Stimulated activated CD8-positive, alpha-beta memory T cell treated with anti-CD3 and anti-CD28 coated beads, Interleukin-4, amount 100 ng/mL, for 1 hour (primary cell): ENCODE measurements at places on chromosomes 4 and X.

GRCh38 chr4:135382280-135382959, 1180.8 kb upstream of the PABPC4L start:
- DNase-seq = no peak

DNA sequence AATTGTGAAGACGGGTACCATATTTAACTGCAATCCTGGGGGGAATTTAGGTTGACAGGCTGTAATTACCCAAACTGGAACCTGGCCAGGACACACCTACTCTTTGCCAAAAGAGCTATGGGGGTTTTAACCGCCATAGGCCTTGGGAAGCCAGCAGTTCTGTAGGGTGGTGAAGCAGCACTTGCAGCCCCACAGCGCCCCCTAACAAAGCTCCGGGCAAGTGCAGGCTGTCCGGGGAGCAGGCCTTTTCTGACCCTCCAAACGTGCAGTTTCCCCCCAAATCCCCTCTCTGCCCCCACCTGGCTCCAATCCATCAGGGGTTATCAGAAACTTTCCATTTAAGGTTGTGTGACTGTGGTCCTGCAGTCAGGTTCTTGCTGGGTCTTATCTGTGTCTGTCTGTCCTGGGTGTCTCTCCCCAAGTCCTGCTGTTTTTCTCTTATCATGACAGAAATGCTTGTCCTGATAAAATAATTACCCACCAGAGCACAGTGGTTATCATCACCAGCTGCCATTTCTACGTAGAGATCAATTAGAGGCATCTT, 350.9 kb downstream of the MID1IP1 start:
- no peak for DNase-seq

DNA sequence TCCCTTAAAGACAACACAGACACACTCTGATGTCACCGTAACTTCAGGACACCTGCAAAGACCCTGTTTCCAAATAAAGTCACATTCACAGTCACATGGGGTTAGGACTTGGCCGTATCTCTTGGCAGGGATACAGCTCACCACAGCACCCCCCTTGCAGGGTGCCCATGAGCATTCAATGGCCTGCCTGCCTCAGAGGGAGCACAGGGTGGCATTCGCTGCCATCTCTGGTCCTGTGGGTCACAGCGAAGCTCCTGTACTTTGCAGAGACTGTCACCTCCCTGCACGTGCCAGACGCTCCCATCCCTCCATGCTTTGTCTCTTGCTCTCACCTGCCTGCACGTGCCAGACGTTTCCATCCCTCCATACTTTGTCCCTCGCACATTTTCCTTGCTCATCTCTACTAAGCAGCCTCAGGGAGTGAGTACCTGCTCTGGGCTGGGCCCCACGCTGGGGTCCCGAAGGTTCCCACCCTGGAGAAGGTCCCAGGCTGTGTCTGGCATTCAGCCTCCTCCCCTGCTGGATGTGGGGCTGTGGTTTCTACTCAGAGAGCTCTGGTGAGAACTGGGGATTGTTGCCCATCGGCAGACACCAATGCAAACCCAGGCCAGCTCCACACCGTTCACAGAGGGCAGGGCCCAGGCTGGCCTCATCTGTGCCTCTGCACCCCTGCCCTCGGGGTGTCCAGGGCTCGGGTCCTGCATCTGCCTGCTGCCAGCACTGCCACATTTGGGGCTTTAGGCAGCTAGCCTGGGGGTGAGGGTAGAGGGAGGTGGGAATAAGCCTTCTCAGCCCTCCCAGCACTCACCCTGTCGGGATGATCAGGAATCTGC, 15.8 kb downstream of the HTRA3 start:
- DNase-seq = no peak

DNA sequence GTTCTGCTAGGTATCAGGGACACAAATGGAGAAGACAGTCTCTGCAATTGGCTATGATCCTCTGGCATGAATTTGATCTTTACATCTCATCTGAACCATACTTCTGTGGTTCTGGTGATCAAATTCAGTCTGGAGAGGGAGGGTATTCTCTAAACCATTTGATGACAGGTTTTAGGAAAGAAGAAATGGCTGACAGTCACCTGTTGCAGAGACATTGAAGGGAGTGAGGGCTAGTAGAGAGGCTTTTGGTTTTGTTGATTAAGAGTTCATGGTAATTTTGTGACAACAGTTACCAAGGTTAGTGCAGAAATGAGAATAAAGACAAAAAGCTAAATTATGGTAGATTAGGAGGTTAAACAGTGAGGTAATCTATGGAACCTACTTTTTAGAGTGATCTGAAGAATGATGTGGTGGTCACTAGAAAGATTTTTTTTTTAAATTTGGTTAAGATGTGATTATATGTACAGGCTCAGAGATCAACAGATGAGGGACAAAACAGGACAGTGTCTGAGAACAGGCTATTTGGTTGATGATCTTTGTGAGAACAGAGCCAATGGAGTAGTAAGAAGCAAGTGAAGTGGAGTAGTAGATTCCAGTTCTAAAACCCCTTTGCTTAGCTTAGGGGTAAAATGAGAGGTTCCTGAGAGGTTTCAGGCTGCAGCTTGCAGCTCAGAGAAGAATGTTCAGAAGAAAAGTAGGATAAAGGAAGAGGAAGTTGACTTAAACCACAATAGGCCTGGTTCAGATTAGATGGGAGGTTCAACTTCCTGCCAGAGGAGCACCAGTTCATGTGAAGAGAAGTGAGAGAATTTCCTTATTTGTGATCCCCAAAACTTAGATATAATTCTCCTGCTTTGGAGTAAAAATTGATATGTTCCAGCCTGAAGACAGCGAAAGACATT, 34.7 kb downstream of the VSIG4 start:
- DNase-seq = no peak

DNA sequence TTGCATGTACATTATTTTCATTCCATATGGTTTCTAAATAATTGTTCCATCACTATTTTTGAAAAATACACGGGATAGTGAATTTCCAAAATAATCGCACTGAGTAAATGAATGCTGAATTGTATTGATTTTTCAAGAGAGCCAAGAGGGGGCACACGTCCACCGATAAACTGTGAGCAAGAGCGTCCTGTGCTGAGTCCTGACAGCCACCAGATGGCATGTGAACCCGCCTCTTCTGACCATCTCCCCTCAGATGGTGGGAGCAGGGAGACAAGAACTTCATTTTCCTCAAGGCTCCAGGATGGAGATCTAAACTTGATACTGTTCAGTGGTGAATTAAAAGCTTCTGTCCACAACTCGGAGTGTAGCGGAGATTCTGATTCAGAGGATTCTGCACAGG, 30.6 kb upstream of the IL9R start:
- no peak for DNase-seq

DNA sequence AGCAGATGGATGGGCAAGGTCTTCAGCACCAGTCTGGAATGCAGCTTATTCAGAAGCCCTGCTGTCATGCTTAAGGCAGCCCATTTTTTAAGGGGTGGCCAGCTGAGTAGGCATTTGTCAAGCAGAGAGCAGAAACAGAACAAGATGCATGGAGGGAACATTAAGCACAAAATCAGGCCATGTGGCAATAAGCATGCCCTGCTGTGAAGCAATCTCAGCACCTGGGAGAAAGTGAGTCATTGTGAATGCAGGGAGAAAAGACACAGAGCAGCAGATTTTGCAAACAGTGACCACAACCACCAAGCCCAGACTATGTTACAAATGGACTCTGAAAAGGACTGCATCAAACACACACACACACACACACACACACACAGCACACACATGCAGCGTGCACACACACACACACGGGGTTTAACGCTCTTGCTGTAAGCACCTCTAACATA, 94.1 kb upstream of the GALNT7 start:
- no peak for DNase-seq

DNA sequence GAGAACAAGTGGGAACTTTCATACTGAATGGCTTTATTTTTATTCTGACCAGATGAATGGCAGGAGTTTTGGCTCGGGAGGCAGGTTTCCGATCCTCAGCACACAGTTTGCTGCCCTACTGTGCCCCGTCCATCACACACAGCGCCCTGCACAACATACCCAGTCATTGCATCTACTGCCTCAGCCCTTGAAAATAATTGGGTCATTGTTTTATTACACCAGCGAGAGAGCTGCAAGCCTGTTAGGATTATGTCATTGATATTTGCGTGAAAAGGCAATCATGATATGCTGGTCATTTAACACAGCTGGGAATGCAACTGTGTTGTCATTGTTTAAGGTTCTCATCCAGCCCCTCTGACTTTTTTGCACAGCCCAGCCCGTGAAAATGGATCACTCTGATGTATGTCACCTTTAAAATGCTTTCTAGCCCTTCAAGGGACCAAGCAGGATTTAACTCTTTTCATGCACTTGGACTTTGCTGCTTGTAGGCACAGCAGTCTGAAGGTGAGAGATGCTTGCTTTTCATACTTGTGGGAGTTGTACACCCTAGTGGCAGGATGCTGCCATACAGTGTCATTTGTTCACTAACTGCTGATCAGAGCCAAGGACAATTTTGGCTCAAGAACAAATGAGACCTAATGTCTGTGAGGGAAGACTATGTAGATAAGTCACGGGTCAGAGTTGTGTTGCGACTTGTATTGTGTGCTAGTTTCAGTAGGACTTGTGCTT, 62.3 kb downstream of the RTL9 start:
- no peak for DNase-seq

GRCh38 chr4:102663073-102663472, 97.7 kb downstream of the MANBA start:
- no peak for DNase-seq
